Mesendoderm (in vitro differentiated cells): ENCODE measurements at places on chromosomes 5 and 9.

DNA sequence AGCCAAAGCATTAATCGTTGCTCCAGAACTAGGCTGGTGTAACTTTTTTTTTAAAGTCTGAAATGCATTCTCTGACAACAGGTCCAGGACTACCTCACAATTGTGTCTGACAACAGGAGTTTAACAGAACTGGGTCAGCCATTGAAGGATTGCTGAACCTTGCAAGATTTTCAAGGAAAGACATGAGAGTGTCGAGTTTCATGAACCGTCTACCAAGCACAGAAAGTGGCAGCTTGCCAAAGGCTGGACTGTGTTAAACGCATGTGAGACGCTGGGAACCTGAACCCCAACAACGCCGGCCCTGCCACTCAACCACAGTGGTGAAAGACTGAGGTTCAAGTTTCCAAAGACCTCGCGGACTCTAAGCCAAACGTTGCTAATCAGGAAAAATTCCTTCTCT is 79.1 kb downstream of the LHFPL2 start:
- no peak for DNase-seq
- peaks cover 5% of the 10 kb centered on the region for H3K4me1 ChIP-seq
- H3K27me3 ChIP-seq, result no peaks in the 10 kb centered on the region

GRCh38 chr5:11620172-11620571 is 284.1 kb downstream of the CTNND2 start:
- H3K36me3 ChIP-seq, result no peaks in the 10 kb centered on the region
- no peak overlapping the region for H3K27ac ChIP-seq
- no peak for DNase-seq
- H3K27me3 ChIP-seq, result no peaks in the 10 kb centered on the region
- no peak overlapping the region for H3K4me3 ChIP-seq
- H3K4me1 ChIP-seq, result no peaks in the 10 kb centered on the region

DNA sequence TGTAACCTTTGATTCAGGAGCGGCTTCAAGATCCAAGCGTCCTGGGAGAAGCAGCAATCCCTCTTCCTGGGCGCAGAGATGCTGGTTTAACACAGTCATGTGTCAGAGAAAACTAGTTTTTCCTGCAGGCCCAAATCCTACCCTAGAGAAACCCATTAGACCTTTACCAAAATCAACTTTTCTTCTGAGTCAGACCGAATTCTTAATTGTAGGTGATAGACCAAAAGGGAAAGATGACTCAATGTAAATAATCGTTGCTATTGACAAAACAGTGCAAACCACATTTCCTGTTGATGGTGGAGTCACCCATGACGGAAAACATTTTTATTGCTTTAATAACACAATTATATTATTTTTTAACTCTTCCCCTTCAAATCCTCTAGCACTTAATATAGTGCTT is 40.1 kb downstream of the SLC1A1 start:
- no peaks in the 10 kb centered on the region for H3K4me1 ChIP-seq
- no peak overlapping the region for H3K27ac ChIP-seq
- no peaks in the 10 kb centered on the region for H3K36me3 ChIP-seq
- DNase-seq, result no peak

DNA sequence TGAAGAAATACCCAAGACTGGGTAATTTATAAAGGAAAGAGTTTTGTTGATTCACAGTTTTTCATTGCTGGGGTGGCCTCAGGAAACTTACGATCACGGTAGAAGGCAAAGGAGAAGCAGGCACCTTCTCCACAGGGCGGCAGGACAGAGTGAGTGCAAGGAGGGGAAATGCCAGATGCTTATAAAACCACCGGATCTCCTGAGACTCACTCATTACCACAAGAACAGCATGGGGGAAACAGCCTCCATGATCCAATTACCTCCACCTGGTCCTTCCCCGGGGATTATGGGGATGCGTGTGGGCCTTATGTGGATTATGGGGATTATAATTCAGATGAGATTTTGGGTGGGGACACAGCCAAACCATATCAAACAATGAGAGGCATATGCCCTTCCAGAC is 18.5 kb upstream of the RORB start:
- H3K27ac ChIP-seq, result no peak overlapping the region
- no peaks in the 10 kb centered on the region for H3K4me1 ChIP-seq
- no peak for DNase-seq
- no peaks in the 10 kb centered on the region for H3K27me3 ChIP-seq
- H3K36me3 ChIP-seq, result no peaks in the 10 kb centered on the region

- H3K27me3 ChIP-seq, result no peaks in the 10 kb centered on the region
- no peak overlapping the region for H3K27ac ChIP-seq
- H3K36me3 ChIP-seq, result no peaks in the 10 kb centered on the region
- DNase-seq, result no peak
- no peak overlapping the region for H3K4me3 ChIP-seq
These were observed 162.5 kb downstream of the HCN1 start for GRCh38 chr5:45533663-45534062.

GRCh38 chr5:92378966-92379611 is 996.0 kb upstream of the ARRDC3 start:
- DNase-seq, result peak; percentile 95
- no peak overlapping the region for H3K4me3 ChIP-seq
- H3K4me1 ChIP-seq, result peaks cover 2% of the 10 kb centered on the region
- H3K27me3 ChIP-seq, result no peaks in the 10 kb centered on the region

- H3K4me3 ChIP-seq, result no peak overlapping the region
- peak; percentile 30 for DNase-seq
- H3K36me3 ChIP-seq, result no peaks in the 10 kb centered on the region
These were observed 21.6 kb downstream of the BHMT start for GRCh38 chr5:79133121-79133656.

DNA sequence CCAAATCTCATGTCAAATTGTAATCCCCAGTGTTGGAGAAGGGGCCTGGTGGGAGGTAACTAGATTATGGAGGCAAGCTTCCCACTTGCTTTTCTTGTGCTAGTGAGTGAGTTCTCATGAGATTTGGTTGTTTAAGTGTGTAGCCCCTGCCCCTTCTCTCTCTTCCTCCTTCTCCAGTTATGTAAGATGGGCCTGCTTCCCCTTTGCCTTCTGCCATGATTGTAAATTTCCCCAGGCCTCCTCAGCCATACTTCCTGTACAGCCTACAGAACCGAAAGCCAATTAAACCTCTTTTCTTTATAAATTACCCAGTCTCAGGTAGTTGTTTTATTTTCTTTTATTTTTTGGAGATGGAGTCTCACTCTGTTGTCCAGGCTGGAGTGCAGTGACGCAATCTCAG is 18.2 kb upstream of the TXNDC8 start:
- H3K27me3 ChIP-seq, result no peaks in the 10 kb centered on the region
- no peaks in the 10 kb centered on the region for H3K36me3 ChIP-seq
- no peak overlapping the region for H3K4me3 ChIP-seq
- no peak overlapping the region for H3K27ac ChIP-seq
- no peak for DNase-seq
